ENCODE measurements at places on chromosomes 3 and 15. TPM values are rescaled to one million over a fixed set of nuclear protein-coding genes. Genes with fewer than 3 reads are reported as not detected.

- no peak for DNase-seq
These were observed 13.6 kb upstream of the CSRNP1 start for GRCh38 chr3:39166932-39167532.

IL16 gene
- total RNA-seq, result 0.81 TPM

UPK1B gene
- total RNA-seq, result not detected

- no peak for DNase-seq
These were observed 112.2 kb upstream of the FLNB start for GRCh38 chr3:57896031-57896430.

DNA sequence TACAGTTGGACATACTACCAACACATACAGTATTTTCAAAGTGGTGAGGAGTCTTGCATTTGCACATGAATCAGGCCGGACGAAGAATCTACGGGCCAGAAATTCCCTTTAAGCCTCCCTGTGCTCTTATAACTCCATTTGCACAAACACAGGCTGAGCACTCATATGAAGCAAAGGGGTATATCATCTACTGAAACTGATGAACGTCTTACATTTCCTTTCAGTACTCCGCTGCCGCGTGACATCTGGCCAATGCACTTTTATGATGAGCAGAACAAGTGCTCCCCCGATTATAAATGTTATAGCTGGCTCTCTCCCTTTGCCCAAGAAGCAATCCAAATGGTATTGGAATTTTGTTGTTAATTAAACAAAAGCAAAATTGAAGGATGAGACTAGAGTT lies 110.3 kb upstream of the ICE2 start:
- no peak for DNase-seq

DNA sequence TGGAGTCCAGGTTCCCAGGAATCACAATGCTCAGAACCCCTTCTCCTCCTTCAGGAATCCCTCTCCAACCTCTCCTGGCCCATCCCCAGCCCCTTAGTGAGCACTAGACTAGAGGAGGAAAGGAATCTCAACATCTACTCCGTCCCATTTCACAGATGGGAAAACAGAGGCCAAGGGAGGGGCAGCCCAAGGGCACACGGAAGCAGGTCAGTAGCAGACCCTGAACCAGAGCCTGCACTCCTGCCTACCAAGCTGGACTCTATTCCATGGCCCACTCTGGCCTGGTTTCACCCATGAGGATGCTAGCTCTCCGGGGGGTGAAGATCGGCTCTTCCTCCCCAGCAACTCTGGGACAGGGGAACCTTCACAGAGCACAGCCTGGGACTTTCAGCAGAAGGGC lies 14.3 kb downstream of the SEMA7A start:
- DNase-seq, result no peak

DNA sequence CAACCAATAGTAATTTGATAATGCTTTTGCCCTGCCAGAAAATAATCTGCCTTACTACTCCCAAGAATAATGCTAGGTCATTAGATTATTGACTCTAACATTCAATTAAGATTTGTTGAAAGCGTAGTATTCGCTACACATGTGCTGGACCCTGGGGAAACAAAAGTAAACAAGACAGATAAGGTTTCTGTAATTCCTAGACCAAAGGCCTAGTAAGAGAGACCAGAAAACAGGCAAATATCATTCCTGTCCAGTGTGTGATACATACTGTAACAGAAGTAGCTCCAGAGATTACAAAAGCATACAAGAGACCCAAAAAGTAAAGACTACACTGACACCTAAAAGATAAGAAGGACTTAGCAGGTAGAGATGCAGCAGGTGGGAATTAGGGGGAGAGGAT lies 60.8 kb downstream of the PLOD2 start:
- no peak for DNase-seq

- peak; percentile 47 for DNase-seq
These were observed 104.2 kb upstream of the RAD18 start for GRCh38 chr3:9067352-9067975.

ANKUB1 gene
- total RNA-seq, result not detected

GPR149 gene
- not detected for total RNA-seq

IGF1R gene
- 16.3 TPM for total RNA-seq

SST gene
- not detected for total RNA-seq

DNA sequence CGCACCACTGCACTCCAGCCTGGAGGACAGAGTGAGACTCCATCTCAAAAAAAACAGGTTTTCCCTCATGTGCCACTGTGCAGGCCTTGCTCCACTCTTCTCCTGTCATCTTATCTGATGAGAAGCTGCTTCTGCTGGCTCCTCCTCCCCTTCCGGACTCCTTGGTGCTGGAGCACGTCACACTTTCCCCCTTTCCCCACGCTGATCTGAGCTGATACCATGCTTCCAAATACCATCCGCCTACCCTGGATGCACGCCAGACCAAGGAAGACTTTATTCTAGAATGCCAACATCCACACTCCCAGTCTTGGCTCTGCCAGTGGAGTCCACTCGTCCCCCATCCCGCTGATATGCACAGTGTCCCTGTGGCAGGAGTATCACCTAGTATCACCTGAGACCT lies 31.3 kb downstream of the HOMER2 start:
- DNase-seq, result no peak

- DNase-seq, result no peak
These were observed 42.3 kb upstream of the CORO2B start for GRCh38 chr15:68536331-68537095.

DNA sequence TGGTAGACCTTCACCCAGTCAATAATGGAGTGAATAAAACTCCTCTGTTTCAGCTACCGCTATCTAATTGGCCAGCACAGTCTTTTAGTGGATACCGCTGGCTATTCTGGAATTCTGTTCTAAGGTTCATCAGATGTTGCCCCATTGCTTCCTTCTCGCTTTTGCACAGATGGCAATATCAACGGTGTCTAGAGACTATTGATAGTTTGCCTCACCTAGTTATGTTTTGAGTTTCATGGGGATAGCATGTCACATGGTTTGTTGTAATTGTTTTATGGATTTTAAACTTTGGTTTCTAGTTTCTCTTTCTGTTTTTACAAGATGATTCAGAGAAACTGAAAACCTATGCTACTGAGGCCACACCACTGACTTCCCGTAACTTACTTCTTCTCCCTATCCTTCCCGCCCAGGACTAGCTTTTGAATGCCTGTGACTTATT lies 2.0 kb downstream of the XRN1 start:
- DNase-seq, result no peak

UROC1 gene
- total RNA-seq, result not detected

- DNase-seq, result no peak
These were observed 166.8 kb downstream of the TCF12 start for GRCh38 chr15:57085267-57085666.

DNA sequence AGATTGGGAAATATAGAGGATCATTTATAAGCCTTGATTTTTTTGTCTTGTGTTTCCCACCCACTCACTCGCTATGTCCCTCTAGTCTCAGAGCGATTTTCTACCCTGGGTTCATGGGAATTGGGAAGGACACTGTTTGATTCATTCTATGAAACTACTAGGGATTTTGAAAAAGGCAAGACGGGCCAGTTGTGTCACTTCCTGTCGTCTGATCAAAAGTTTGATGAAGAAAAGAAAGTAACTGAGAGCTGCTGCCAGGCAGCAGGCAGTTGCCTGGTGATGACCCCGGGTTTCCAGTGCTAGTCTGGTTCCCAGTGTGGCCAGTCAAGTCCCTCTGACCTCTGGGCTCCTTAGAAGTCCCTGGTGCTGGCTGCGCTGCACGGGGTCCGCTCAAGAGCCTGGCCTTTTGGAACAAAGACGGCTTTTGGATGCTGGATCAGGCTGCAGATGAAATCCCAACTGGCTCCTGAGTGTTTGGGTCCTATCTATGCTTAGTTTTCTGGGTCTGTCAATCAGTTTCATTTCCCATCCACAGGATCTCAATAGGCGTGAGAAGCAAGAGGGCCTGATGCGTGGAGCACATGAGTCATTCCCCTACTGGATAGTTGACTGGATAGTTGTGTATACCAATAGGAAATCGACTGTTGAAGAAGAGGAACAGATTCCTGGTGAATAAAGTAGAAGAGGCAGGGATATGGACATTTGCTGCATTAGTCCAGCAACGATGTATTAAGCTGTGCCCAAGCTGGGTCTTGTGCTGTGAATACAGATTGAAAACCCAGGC lies 89.7 kb downstream of the EEFSEC start:
- no peak for DNase-seq

DNA sequence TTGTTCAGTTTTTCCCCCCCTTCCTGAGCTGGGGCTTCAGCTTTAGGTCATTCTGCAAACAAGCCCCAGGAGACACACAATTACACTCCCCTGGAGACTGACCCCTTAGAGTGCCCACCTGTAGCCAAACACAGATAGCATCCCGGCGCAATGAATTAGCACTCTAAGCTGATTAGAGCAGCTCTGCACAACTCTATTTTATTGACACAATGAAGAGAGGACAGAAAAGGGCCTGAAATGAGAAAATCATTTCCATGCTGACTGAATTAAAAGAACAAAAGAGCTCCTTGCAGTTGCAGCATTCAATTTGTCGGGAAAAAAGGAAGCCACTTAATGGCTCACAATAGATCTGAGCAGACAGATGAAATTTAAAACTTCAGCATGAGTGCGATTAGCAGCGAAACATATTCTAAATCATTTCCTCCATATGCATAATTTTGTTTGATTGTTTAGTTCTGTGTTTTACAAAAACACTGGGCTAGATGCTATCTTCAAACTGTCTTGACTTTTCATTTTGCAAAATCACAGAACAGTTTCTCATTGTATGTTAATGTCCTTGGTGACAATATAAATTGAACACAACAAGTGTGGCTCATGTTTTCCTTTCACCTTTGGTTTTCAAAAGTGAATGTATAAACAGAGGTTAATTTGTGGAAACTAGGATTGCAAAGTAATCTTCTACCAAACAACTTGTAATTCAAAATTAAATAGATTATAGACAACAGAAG lies 308.6 kb downstream of the MECOM start:
- DNase-seq, result no peak

GRCh38 chr3:32224016-32224516 lies 14.4 kb upstream of the CMTM8 start:
- no peak for DNase-seq

GRCh38 chr15:38687775-38688495 lies 123.3 kb upstream of the RASGRP1 start:
- no peak for DNase-seq

- no peak for DNase-seq
These were observed 62.8 kb downstream of the SCN11A start for GRCh38 chr3:38988955-38989354.

PEX5L gene
- total RNA-seq, result not detected

PRSS50 gene
- total RNA-seq, result not detected

DNA sequence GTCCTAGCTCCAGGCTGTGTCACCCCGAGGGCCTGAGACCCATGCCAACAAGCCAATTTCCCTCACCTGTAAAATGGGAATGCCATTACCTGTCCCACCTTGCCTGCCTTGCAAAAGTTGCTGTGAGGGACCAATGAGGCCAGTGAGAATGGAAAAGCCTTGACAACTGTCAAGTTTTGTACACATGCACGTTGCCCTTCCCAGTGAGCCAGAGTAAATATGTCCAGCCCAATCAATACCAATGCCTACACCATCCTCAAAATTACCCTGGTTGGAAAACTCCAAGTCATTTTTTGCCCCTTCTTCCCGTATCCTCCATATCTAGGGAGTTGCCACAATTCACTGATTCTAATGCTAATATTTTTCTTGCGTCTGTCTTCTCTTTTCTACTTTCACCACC lies 73.5 kb upstream of the RASGRF1 start:
- no peak for DNase-seq

GRCh38 chr3:194009892-194010533 lies 125.9 kb upstream of the HES1 start:
- DNase-seq, result no peak

IGSF11 gene
- not detected for total RNA-seq

DNA sequence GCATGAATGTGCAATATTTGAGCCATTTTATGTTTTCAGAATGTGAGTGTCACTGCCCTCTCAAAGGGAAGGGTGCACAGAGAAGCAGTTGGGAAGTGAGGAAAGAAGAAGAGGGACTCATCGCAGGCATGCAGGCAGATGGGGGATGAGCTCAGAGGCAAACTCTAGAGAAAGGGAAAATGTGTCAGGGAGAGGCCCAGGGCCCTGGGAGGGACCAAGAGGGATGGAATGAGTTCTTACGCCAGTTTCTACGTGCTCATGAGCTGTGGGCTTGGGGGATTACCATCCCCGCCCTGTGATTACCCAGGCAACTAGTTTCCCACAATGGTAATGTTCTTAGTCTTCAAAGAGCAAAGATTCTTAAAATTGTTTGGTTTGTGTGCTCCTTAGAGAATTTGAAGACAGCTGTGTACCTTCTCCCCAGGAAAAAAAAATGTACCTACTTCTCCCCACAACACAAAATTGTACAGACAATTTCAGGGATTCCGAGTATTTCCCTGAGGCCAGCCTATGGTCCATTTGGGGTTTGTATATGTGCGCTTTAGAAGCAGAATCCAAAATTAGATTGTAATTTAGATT lies 17.8 kb downstream of the GCSAM start:
- no peak for DNase-seq

- DNase-seq, result no peak
These were observed at the start of gene LRRC31 for GRCh38 chr3:169869484-169870220. Gene LRRC31 (minus strand): TSS chr3:169869935. CDS start chr3:169869807, 128 bp downstream.

GASK1A gene
- 1.0 TPM for total RNA-seq

ANXA2 gene
- 1,298 TPM for total RNA-seq

All from HCT116 (cell line).